ENCODE measurements at places on chromosomes 5 and 9.
A peak's percentile ranks its signal among the peaks of the same experiment; 100 is the strongest.

DNA sequence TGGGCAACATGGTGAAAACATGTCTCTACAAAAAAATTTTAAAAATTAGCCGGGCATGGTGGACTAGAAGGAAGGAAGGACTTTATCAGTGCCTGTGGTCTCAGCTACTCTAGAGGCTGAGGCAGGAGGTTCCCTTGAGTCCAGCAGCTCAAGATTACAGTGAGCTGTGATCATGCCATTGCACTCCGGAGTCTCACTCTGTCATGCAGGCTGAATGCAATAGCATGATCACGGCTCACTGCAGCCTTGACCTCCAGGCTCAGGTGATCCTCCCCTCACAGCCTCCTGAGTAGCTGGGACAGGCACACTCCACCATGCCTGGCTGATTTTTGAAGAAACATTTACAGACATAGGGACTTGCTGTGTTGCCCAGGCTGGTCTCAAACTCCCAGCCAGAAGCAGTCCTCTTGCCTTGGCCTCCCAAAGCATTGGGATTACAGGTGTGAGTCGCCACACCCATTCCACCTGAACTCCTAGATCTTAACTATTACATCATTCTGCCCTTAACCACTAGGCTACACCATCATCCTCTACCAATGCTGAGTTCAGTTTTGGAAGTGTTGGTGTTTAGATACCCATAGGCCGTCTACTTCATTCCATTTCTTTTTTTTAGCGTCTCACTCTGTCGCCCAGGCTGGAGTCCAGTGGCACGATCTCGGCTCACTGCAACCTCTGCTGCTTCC is 2.0 kb upstream of the URM1 start:
- no peak for DNase-seq

DNA sequence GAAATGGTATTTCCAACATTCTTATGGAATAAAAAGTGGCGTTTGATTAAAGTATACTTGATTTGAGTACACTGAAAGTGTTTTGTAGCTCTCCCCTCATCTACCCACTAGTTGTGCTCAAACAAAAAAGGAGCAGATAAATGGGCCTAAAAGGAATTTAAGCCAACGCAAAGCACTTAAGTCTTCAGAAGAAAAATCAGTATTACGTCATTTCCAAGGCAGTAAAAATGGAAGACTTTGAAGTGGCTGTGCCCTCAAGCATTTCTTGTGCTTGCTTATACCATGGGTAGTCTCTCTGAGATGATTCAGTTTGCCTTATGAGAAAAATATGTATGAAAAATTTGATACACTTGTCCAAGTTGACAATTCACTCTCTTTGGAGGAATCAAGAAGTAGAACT is 279.9 kb upstream of the CD180 start:
- DNase-seq, result no peak

- DNase-seq, result no peak
Observed at GRCh38 chr9:126504086-126504976, 109.4 kb upstream of the LMX1B start.

- DNase-seq, result no peak
Observed at GRCh38 chr9:108108280-108108851, 618.8 kb upstream of the KLF4 start.

GRCh38 chr9:70865471-70865870 is 255.9 kb downstream of the TRPM3 start:
- no peak for DNase-seq

GRCh38 chr9:6557883-6558616 is 87.5 kb downstream of the GLDC start:
- DNase-seq, result no peak

- DNase-seq, result no peak
Observed at GRCh38 chr5:168017313-168017712, 274.1 kb upstream of the WWC1 start.

DNA sequence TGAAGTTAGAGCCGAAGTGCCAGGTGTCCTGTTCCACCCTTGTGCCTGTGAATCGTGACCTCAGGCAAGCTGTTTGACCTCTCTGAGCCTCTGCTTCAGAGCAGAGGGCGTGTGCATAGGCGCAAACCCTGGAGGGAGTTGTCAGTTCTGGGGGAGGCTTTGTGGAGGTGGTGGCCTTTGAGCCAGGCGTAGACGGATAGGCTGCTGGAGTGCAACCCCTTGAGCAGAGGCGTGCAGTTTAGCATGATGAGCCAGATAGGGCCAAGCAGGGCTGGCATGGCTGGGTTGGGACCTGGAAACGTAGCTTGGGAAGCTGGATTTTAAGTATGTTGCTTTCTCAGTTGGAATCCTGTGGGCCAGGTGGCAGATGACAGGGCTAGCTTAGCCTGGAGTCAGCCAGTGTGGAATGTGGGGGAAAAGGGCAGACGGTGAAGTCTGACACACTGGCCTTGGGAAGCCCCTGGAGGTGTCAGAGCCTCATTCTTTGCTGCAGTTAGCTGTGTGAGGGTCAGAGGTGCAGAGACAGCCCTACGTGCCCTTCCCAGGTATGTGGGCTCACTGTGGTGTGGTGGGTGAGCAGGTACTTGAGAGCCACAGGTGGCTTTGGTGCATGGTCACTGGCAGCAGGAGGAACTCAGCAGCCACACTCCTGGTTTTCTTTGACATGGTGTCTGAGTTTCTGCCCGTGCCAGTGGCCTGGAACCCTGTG is 93.4 kb downstream of the DAB2IP start:
- DNase-seq, result no peak

DNA sequence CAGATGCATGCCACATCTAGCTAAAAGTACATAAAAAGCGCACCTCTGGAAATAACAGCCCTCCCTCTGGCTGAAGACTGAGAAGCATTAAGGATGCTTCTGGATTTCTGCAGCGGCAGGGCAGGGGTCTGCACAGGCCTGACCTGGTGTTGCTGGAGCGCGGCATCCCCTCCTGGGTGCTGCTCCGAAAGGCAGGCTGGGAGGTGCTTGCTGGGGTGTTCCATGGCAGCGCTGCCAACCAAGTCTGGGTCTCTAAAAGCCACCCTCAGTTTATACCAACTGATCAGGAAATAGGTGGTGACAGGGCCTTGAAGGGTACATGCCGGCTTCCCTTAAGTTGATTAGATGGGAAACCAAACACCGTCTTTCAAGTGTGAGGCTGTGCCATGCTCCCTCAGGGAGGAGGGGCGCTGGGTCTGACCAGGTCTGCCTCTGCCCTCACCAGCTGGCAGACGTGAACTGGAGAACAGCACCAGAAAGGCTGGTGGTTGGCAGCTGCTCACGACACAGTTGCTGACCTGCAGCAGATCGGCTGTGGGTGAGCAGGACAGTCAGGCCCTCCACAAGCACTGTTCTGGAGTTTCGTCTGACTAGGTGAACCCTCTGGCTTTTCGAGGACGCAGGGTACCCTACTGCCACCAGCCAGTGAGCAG is 81.6 kb downstream of the DAP start:
- DNase-seq, result no peak

GRCh38 chr9:136353757-136354488 is 9.6 kb downstream of the DNLZ start:
- no peak for DNase-seq

DNA sequence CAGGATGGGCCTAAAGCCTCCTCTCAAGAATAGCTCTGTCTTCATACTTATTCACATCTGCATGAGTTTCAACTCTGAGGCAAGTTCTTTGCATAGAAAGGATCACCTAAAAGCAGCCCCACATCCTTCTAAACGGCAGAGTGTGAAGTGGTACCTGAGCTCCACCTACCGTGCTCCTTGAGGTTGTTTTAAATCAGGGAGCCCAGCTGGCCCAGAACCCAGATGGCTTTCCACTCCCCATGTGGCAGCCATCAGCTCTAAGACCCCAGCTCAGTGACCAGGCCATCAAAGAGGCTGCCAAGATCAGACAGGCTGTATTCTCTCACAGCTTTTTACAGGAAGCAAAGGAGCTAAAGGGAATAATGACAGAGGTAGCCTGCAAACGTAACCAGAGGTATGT is 299.3 kb downstream of the RASEF start:
- peak; percentile 6 for DNase-seq

- DNase-seq, result no peak
Observed at GRCh38 chr5:154078272-154078671, 39.5 kb downstream of the MFAP3 start.

DNA sequence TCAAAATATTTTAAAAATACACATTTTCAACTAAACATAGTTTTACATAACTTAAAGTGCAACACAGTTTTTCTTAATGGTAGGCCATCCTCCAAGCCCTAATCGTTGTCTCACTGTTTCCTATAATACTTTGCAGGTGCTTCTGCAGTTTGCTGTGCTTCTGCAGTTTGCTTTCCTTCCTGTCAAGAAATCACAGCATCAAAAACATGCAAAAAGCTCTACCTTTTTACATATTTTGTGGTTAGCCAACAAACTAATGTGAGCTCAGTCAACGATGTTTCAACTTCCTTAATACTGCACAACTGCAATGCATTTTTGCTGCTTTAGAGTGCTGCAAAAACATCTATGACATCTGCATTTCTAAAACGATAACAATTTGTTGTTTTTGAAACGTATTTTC is 25.2 kb downstream of the EMB start:
- DNase-seq, result no peak

GRCh38 chr5:35236770-35237169 is 6.5 kb upstream of the PRLR start:
- DNase-seq, result no peak

DNA sequence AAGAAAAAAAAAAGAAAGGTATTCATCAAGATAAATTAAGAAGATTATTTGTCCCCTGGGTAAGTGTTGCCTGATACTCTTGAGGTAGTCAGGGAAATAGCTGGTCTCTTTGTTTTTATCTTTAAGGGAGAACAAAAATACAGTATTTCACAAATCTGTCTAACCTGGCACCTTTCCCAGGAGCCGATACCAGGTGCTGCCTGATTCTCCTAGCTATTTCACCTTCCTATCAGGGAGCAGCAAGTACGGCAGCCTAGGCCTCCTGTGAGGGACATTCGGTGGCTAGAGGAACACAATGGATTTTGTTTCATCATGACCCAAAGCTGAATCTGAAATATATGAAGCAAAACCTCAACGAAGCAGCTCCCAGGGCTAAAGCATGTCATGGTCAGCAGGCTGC is 86.0 kb downstream of the TARS1 start:
- no peak for DNase-seq

DNA sequence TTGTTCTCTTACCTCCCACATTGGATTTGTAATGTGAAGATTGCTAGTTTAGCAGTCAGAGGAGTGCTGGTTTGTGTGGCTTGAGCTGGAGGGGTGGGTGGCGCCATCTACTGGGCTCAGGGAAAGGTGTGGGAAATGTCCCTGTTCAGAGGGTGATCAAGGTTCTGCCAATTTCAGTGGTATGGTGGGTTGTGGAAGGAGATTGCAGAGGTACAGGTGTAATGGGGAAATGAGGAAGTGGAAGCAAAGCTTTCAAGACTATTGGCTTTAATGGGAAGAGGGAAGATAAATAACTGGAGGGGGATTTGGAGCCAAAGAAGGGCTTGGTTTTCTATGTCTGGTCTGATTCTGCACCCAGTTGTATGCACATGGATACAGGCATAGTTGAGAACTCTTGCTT is 76.4 kb downstream of the OSMR start:
- peak; percentile 82 for DNase-seq

- no peak for DNase-seq
Observed at GRCh38 chr5:159095866-159096242, 3.9 kb downstream of the EBF1 start.

DNA sequence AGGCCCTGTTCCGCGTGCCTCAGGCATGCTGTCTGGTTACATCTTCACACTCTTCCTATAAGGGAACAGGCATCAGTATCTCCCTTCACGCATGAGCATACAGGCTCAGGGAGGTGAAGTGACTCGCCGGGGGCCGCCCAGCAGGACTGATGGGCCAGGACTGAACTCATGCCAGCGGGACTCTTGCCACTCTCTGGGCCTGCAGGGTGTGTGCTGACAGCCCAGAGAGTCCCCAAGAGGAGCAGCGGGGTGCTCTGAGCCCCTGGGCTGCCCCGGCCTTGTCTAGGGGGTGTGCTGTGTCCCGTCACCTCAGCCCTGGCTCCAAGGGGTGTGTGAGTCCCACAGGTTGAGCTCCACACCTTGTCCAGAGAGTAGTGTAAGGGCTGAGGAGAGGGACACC is 9.9 kb downstream of the KCNT1 start:
- DNase-seq, result no peak

DNA sequence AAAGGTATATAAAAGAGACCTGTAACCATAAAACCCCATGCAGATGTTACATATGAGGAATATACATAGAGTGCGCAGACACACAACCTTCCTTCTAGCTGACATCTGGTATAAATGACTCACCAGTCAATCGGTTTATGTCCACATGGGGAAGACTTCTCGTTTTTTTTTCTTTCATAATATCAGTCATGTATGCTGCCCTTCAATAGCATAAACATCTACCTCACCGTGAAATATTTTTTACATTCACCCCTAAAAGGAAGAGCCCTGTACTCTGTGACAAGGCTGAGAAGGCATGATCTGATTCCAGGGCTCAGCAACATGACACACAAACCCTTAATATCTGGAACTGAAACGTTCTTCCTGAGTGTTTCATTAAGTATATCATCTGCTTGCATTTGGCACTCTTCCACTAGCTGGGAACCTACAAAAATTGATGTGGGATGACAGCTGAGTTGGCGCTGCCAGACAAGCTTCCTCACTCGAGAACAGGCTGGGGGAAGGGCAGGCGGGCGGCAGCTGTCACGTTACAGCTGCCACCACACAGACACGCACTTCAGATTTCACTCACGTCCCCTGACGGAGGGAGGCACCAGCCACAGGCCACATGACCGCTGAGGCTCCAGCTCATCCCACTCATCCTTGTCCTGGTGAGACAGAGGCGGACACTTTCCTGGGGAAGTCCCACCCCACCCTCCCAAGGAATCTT is 74.2 kb downstream of the SHB start:
- DNase-seq, result peak; percentile 41
